ENCODE measurements at places on chromosomes 11 and 22. TPM values are rescaled to one million over a fixed set of nuclear protein-coding genes. Genes with fewer than 3 reads are reported as not detected.

DNA sequence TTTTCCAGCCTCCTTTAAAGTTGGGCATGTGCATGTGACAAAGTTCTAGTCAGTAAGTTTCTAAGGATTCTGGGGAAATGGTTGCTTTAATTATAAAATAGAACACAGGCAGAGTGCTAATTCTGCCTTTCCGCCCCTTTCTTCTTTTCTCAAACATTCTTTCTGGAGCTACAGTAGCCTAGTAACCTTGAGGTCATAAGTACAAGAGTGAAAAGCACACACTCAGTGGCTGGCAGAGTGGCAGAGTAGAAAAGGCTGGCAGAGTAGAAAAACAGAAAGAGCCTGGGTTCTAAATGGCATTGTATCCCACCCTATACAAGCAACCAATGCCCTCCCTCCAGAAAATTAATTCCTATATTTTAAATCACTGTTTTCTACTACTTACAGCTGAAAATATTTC, 51.2 kb downstream of the PAK1 start:
- DNase-seq: no peak

GRCh38 chr11:69462106-69462951, 19.1 kb upstream of the LINC01488 start:
- no peak for DNase-seq

DNA sequence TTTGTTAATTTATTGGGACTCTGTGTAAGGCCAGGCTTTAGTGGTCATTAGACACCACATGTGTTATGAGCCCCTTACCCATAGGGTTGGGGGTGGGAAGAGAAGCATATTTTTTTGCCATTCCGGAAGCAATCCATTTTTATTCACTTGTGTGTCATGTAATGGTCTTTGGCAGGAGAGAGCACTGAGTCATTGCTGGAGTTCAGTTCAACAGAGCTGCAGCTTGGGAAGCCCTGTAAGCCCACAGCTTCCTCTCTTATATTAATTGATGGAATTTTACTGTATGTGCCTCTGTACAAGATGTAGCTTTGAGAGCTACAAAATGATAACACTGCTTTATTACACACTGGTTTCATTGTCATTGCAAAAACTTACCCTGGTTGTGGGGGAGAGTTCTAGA, 177.3 kb upstream of the SORL1-AS1 start:
- DNase-seq: no peak

APOA5 gene
- 0.39 TPM for total RNA-seq
